Gastroesophageal sphincter (tissue), 4 donors: ENCODE measurements at places on chromosomes 3 and 15.
A peak's percentile ranks its signal among the peaks of the same experiment; 100 is the strongest.

DNA sequence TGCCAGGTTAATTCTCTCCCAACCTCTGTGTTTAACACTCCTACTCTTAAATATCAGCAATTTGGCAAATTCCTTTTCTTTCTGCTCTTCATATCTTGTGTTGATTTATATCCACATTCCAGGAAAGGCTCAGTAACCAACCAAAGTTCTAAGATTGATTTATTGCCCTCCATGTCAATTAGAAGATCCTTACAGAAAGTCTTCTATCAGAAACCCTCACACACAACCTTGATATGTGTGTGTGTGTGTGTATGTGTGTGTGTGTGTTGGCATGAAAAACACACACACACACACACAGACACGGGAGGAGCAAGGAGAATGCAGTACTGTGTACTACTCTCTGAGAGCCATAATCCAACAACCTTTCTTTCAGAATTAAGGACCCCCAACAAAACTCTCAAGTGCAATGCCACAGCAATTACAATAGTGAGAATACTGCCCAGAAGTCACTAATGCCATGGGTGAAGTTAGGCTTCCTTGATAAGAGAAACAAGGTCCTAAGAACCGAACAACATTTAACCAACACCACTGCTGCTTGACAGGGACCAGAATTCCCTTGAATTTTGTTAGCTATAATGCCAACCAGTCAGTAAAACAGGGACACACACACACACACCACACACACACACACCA, 1.1 kb downstream of the LSAMP start:
- H3K36me3 ChIP-seq: no peaks in the 10 kb centered on the region
- no peaks in the 10 kb centered on the region for H3K4me1 ChIP-seq
- H3K4me3 ChIP-seq: peak overlapping the region; percentile 42
- no peak for ATAC-seq

DNA sequence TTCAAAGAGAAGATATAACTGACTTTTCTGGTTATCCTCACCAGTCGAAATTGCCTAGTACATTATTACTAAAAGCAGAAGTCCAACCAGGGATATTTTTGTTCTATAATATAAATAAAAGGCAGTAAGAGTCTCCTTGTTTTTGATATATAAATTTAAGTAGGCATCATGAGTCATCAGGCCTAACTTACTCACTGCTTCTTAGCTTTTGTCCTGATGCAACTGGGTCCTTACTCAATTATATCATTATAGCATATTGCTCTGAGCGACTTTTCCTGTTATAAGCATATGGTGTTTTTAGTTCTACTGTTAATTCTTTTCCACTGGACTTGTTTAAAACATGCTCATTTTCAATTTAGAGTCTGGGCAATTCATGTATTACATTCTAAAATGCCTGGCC, 910.1 kb downstream of the MCTP2 start:
- H3K4me1 ChIP-seq: no peaks in the 10 kb centered on the region
- H3K27ac ChIP-seq: no peak overlapping the region
- ATAC-seq: no peak
- H3K4me3 ChIP-seq: no peak overlapping the region
- no peaks in the 10 kb centered on the region for H3K36me3 ChIP-seq

DNA sequence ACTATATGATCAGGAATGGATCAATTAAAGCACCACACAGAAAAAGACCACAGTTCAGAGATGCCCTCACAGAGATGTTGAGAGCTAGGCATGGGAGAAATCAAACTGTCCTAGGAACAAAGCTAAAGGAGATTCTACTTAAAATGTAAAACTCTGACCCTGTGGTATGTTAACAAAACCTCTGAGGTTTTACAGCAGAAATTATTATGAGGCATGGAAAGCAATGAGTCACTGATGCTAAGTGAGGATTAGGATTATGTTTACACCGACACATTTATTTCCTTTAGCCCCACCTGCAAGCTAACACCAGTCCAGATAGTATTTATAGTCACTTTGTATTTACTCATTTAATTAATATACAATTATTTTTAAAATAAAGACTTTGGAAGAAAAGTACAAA, 1242.2 kb downstream of the OTOL1 start:
- no peaks in the 10 kb centered on the region for H3K4me1 ChIP-seq
- no peak for ATAC-seq
- H3K4me3 ChIP-seq: no peak overlapping the region
- H3K27ac ChIP-seq: no peak overlapping the region

GRCh38 chr3:194036842-194037241, 99.1 kb upstream of the HES1 start:
- no peaks in the 10 kb centered on the region for H3K4me1 ChIP-seq
- H3K4me3 ChIP-seq: no peak overlapping the region
- H3K27me3 ChIP-seq: no peaks in the 10 kb centered on the region
- no peaks in the 10 kb centered on the region for H3K36me3 ChIP-seq

GRCh38 chr3:51984269-51984647, 923 bp downstream of the ACY1 start:
- ATAC-seq: no peak
- peaks cover 13% of the 10 kb centered on the region for H3K4me1 ChIP-seq
- peaks cover 12% of the 10 kb centered on the region for H3K36me3 ChIP-seq

DNA sequence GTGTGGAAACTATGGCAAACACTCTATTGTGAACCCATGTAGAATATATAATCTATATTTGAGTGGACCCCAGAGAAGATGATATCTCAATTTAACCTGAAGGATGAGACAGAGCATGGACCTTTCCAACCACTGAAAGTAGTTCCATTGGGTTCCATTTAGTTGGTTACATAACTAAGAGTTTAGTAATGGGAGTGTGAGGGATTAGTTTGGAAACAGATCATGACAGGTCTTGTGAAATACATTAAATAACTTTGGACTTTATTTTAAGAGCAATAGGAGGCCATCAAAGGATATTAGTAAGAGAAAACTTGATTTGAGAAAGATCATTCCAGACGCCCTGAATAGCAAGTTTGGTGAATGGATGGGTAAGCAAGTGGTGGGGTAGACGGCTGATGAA, 487.2 kb upstream of the ROBO2 start:
- no peaks in the 10 kb centered on the region for H3K36me3 ChIP-seq
- no peak for ATAC-seq

GRCh38 chr3:106794442-106794841, 582.8 kb upstream of the CCDC54 start:
- ATAC-seq: no peak
- no peaks in the 10 kb centered on the region for H3K36me3 ChIP-seq
- H3K4me3 ChIP-seq: no peak overlapping the region
- H3K27me3 ChIP-seq: no peaks in the 10 kb centered on the region
- H3K4me1 ChIP-seq: no peaks in the 10 kb centered on the region

- no peak for ATAC-seq
- no peaks in the 10 kb centered on the region for H3K36me3 ChIP-seq
- H3K27ac ChIP-seq: no peak overlapping the region
- no peaks in the 10 kb centered on the region for H3K27me3 ChIP-seq
Observed at GRCh38 chr3:167253037-167253436, 127.1 kb downstream of the ZBBX start.

- H3K4me3 ChIP-seq: no peak overlapping the region
- H3K4me1 ChIP-seq: no peaks in the 10 kb centered on the region
- no peak overlapping the region for H3K27ac ChIP-seq
Observed at GRCh38 chr15:70936326-70936725, 43.7 kb downstream of the LRRC49 start.

DNA sequence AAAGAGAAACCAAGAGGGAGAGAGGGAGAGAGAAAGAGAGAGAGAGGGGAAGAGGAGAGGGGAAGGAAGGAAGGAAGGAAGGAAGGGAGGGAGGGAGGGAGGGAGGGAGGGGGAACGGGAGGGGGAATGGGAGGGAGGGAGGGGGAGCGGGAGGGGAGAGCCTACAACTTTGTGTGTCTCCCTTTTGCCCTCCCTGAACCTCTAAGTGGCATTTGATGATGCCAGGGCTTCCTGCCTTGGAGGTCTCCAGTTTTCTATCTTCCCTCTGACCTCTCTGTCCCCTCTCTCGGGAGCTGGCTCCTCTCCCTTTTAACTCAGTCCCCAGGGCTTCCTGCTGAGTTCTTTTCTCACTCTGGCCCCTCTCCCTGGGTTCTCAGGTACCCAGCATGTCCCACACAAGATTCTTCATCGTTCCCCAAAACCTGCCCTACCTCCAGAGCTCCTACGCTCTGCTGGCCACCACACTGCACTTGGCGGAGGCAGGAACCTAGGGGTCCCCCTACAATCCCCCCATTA, 12.5 kb upstream of the FAM174B start:
- H3K27ac ChIP-seq: peak overlapping the region; percentile 86
- H3K36me3 ChIP-seq: no peaks in the 10 kb centered on the region
- H3K4me1 ChIP-seq: peaks cover 49% of the 10 kb centered on the region
- no peak overlapping the region for H3K4me3 ChIP-seq
- no peak for ATAC-seq

DNA sequence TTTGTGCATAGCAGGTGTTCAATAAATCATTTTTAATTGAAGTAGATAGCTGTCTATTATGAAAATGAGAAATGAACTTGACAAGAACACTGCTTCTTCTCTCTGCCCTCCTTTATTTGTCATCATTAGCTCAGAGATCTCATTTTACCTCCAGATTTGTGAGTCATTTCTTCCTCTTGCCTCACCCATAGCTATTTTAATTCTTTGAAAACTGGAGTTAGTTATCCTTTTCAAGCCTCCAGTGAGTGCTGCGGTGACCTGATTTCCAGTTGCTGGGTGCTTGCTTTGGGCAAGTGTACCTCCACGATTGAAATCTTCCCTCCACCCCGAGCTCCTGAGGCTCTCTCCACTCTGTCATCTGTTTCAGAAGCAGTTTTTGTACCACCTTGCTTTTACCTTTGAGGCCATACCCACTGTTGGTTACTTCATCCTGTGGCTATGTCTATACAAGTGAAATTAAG, 114.6 kb downstream of the NFKBIZ start:
- ATAC-seq: peak; percentile 58
- no peaks in the 10 kb centered on the region for H3K36me3 ChIP-seq
- no peaks in the 10 kb centered on the region for H3K27me3 ChIP-seq
- H3K4me1 ChIP-seq: no peaks in the 10 kb centered on the region
- H3K4me3 ChIP-seq: no peak overlapping the region

GRCh38 chr3:194054540-194054939, 81.4 kb upstream of the HES1 start:
- peaks cover 3% of the 10 kb centered on the region for H3K4me1 ChIP-seq
- no peak overlapping the region for H3K4me3 ChIP-seq
- no peaks in the 10 kb centered on the region for H3K36me3 ChIP-seq
- no peak overlapping the region for H3K27ac ChIP-seq
- no peaks in the 10 kb centered on the region for H3K27me3 ChIP-seq
- no peak for ATAC-seq

DNA sequence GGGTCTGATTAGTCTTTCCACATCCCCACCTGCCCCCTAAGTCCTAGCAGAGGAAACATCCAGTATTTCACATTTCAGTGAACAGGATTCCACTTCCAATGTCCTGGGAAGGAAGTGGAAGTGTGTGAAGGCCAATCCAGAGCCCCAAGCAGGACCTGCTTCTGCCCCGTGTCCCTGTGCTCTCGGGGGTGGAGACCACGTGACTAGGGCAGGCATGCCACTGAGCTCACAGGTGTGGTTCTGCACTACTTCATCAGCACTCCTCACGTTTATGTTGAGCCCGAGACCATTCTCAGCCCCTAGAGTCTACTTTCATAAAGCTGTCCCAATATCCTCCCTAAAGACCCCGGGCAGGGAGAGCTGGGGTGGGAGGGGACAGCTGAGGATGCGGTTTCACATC, 84.3 kb downstream of the RAB11A start:
- H3K4me1 ChIP-seq: no peaks in the 10 kb centered on the region
- ATAC-seq: no peak
- no peak overlapping the region for H3K4me3 ChIP-seq
- H3K27ac ChIP-seq: no peak overlapping the region

GRCh38 chr3:4938281-4938982, 40.8 kb upstream of the BHLHE40 start:
- H3K4me1 ChIP-seq: no peaks in the 10 kb centered on the region
- H3K36me3 ChIP-seq: no peaks in the 10 kb centered on the region
- no peak for ATAC-seq
- no peak overlapping the region for H3K4me3 ChIP-seq
- H3K27ac ChIP-seq: no peak overlapping the region
- H3K27me3 ChIP-seq: no peaks in the 10 kb centered on the region

GRCh38 chr3:177281292-177282118, 84.2 kb upstream of the TBL1XR1 start:
- H3K27me3 ChIP-seq: no peaks in the 10 kb centered on the region
- no peak overlapping the region for H3K4me3 ChIP-seq
- no peak overlapping the region for H3K27ac ChIP-seq

- no peaks in the 10 kb centered on the region for H3K36me3 ChIP-seq
- H3K4me1 ChIP-seq: peaks cover 31% of the 10 kb centered on the region
Observed at GRCh38 chr3:52253314-52254304, 8.1 kb downstream of the PPM1M start.

DNA sequence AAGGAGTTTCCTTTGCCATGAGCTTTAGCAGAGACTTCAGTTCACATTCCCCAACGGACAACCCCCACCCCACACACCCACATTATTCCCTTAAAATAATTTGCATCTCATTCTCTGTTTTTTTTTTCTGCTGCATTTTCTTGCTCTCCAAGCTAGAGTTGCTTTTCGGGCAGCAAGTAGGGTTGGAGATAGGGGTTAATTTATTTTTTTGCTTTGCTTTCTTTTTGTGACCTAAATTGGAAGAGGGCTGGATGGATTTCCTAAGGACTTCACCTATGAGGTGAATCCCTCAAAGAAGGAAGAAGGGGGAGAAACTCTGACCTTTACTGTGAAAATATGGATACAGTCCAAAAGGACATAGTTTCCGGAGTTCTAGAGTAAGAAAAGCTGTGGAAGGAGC, 6.6 kb downstream of the SOX2 start:
- ATAC-seq: no peak
- peaks cover 6% of the 10 kb centered on the region for H3K4me1 ChIP-seq
- no peak overlapping the region for H3K4me3 ChIP-seq
- no peaks in the 10 kb centered on the region for H3K36me3 ChIP-seq
- no peak overlapping the region for H3K27ac ChIP-seq

GRCh38 chr3:58572013-58572633, 5.1 kb downstream of the FAM107A start:
- H3K4me3 ChIP-seq: no peak overlapping the region
- H3K27ac ChIP-seq: no peak overlapping the region
- H3K27me3 ChIP-seq: no peaks in the 10 kb centered on the region
- no peak for ATAC-seq

- ATAC-seq: no peak
- H3K4me3 ChIP-seq: no peak overlapping the region
- H3K27me3 ChIP-seq: no peaks in the 10 kb centered on the region
- no peak overlapping the region for H3K27ac ChIP-seq
- no peaks in the 10 kb centered on the region for H3K36me3 ChIP-seq
Observed at GRCh38 chr3:160999274-160999673, 105.9 kb downstream of the B3GALNT1 start.

GRCh38 chr3:167657684-167658225, 4.0 kb upstream of the WDR49 start:
- no peak overlapping the region for H3K27ac ChIP-seq
- ATAC-seq: no peak
- H3K4me1 ChIP-seq: no peaks in the 10 kb centered on the region
- no peak overlapping the region for H3K4me3 ChIP-seq
